ENCODE measurements at places on chromosomes 4 and X.

DNA sequence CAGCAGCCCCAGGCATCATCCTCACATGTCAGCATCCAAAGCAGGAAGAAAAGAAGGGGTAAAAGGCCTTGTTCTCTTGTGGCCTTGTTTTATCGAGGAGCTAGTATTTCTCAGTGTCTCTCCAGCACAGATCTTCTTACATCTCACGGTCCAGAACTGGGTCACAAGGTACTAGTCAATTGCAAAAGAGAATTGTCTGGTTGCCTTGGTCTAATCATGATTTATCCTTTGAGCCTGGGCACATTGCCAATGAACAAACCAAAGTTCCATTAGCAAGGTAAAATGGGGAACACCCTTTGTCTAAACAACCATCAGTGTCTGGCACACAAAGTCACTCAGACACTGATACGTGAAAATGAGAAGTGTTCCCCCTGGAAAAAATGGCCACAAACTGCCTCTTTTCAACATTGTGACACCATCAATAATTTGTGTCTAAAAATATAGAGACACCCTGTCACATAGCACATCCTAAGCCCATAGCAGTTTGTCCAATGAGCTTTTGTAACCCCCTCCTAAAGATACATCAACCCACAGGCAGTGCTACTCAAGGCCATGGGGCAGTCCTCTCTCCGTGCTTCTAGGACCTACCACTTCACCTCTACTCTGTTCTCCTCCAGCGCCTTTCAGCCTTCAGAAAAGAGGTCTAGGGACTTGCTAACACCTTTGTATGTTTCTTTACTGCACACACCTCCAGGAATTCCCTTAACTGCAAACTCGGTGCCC lies 534.4 kb downstream of the MID1IP1 start:
- DNase-seq: peak; percentile 86

DNA sequence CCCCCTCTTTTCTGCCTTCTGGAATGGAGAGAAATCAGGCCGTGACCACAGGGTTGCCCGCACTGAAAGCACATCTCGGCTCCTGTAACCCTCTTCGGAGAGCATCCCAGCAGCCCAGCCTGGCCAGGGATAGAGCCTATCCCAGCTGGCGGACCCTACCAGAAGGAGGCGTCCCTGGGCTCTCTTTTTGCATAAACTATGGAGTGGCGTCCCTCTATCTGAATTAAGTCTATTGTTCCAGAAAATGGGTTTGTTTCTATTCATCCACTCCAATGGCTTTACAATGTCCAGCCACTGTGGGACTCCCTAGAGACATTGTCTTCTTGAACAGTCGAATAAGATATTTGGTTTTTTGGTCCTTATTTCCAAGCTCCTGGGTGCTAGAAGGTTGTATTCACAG lies 689 bp upstream of the NHSL2 start:
- DNase-seq: no peak

GRCh38 chr4:100952590-100952989 lies 394.7 kb downstream of the PPP3CA start:
- no peak for DNase-seq

DNA sequence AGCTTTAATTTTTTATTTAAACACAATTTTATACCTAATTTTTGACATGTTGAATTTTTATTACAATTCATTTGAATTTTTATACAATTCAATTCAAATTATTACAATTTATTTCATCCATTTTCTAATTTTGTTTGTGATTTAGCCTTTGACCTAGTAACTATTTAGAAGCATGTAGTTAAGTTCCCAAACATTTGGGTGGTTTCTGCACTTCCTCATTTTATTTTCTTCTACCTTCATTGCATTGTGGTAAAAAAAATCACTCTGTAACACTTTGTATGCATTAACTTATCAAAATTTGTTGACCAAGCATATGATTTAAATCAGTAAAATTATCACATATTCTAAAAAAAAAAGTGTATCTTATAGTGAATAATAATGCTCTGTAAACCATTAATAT lies 928.9 kb downstream of the ARAP2 start:
- peak; percentile 56 for DNase-seq

DNA sequence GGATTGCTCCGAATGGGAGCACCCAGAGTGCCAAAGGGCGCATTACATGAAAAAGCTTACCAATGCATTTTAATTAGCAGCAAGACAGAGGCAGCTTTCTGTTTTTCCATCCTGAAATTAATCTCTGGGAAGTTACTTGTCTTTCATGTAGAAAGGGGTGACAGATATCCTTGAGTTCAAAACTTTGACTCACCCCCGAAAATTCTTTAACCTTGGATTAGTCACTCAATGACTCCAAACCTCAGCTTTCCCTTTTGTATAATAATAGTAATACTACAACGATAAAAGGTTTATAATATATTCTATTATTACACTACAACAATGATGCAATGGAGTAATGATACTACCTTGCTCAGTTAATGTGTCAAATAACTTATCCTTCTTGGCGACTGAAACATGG lies 126.3 kb downstream of the ADAMTS3 start:
- no peak for DNase-seq

DNA sequence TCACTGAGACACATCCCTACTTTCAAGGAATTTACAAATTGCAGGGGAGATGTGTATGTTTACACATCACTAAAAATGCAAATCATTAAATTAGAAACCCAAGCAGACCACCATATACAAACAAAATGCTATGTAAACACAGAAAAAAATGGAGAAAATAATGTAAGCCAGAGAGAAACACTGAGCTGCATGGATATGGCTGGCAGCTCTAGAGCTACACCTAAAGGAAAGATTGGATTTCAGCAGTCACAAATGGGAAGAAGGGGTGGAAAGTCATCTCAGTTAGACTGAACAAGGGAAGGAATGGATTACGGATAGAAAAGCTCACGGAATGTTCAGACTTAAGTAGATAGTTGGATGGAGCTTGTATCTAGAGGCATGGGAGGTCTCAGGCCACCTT lies 186.3 kb downstream of the MOSPD2 start:
- DNase-seq: no peak

GRCh38 chr4:79676705-79677104 lies 268.7 kb upstream of the GK2 start:
- DNase-seq: no peak

DNA sequence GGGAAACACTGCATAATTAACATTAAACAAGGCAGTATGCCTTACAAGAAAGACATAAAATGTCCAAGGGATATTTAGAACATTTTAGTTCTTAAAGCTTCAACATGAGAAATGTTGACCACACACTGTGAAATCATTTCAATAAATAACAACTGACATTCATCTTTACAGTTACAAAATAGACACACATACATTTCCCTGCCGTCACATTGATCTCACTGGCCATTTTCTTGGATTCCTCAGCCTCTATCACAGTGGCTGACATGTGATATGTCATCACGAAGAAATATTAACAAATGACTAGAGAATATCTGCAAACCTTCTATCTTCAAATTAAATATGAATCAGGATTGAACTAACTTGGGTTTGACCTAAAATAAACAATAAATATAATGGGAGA lies 1.9 kb downstream of the CXCL2 start:
- DNase-seq: no peak

DNA sequence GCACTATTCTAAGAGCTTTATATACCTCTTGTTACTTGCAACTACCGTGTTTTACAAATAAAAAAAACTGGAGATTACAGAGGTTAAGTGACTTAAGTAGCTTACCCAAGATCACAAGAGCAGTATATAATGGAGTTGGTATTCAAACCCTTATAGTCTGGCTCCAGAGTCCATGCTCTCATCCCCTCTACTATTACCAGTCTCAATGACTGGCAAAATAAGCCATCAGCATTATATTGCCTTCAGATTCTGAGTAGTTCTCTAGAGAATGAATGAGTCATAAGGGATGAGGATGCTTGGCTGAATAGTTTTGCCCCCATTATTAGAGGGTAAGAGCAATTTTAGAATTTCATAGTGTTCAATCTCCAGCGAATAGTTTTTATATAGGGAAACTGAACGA lies 170.1 kb upstream of the ATOH1 start:
- DNase-seq: no peak

- no peak for DNase-seq
Observed at GRCh38 chr4:144989306-144989705, 108.7 kb downstream of the ANAPC10 start.

GRCh38 chr4:185298728-185299430 lies 89.5 kb downstream of the SNX25 start:
- DNase-seq: no peak

- DNase-seq: no peak
Observed at GRCh38 chrX:124407226-124407625, 60.9 kb downstream of the SH2D1A start.

DNA sequence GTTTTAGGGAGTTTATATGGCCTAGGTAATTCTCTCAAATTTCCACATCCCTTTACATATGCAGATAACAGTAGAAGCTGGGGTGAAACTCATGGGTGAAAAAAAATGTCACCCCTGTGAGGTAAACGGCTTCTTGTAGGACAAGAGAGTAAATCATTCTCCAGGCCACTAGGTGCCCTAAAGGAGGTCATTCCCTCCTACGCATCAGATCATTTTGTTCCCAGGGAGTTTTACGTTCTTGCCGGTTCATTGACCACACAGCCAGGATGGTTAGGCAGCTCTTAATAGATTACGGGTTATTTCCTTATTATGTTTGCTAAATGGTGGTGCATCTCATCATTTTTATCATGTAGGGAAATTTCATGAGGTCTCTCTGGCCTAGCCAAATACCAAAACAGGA lies 225.8 kb upstream of the NOCT start:
- DNase-seq: no peak

DNA sequence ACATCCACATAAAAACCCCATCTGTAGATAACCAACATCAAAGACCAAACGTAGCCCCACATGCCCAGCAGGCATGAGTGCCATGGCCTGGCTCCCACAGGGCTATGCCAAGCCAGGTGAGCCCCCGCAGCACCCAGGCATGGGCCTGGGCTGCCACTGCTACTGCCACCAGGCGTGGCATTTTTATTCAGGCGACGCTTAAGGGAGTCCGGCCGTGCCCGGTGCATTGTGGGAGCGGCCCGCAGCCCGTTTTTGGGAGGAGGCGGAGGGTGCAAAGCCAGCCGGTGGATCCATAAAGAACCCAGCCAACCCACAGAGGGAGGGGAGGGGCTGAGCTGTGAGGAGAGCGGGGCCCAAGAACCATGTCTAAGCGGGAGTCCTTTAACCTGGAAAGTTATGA lies 205.9 kb downstream of the CHIC1 start:
- no peak for DNase-seq
